HT-29 (cell line): ENCODE measurements at places on chromosomes 11 and 22. TPM values are rescaled to one million over a fixed set of nuclear protein-coding genes. Genes with fewer than 3 reads are reported as not detected.
A peak's percentile ranks its signal among the peaks of the same experiment; 100 is the strongest.

MS4A12 gene
- not detected in 2 replicates for total RNA-seq

- DNase-seq: no peak
These were observed 67.2 kb downstream of the CCDC83 start for GRCh38 chr11:85922367-85922766.

LRRC4C gene
- total RNA-seq: not detected in 2 replicates

GRCh38 chr22:44615602-44616180 is 86.3 kb upstream of the PRR5 start:
- no peak for DNase-seq

DNA sequence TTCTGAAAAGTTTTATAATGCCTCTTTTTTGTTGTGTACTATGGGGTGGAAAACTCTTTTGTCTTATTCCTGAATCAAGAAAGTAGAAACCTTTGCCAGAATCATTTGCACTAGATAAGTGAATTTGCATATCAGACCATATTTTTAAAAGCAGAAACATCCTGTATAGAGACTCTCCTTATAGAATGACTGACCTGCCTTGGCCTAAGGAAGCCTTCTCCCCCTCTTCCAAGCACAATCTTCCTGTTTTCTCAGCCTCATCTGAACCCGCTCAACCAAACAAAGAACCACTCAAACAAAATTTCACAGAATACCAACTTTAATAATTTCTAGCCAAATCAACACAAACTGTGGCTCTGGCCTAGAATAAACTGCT is 60.3 kb downstream of the SIK3 start:
- DNase-seq: no peak

DNA sequence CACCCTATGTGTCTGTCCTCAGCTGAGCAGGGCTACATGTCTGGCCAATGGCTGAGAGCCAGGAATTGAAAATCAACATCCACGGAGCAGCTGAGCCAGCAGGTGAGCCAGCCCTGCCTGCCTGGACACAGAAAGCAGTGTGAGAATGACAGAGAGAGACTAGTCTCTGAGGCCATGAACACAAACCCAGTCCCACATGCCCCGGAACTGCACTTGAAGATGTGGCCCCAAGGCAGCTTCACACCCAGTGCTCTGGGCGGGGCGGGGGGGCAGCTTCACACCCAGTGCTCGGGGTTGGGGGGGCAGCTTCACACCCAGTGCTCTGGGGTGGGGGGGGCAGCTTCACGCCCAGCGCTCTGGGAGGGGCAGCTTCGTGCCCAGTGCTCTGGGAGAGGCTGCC is 37.6 kb downstream of the TRMU start:
- no peak for DNase-seq

DNA sequence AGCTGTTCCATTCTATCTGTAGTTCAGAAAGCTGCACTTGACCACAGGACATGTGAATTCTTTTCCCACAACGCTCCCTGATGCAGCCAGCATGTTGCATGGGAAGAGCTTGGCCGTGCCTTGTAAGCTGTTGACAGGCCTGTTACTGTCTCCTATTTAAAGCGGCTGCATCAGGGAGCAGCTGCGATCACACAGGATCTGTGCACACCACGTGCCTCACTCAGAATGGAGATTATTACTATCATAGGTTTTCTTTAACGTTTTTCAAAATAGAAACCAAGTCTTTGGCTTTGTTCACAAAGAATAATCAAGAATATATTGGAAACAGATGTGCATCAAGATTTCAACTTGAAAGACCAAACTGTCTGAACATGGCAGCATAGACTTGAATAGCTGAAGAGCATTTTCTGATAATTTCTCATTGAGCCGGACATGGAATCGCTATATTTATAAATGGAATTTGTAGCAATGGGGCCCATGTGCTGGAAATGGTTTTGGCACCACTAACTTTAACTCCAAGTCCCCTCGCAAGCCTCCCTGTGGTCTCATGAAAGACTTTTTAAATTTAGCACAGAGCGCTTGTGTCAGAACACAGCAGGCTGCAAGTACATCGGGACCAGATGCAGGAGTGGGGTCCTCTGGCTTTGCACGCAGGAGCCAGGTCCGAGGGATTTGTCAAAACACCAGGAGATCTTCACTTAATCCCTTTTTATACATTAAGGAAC is 40.8 kb upstream of the MYO18B start:
- DNase-seq: no peak

GRCh38 chr11:134459246-134460061 is 47.4 kb upstream of the B3GAT1 start:
- DNase-seq: no peak

GRCh38 chr11:68213135-68213515 is at the start of gene KMT5B:
KMT5B (minus strand) TSS chr11:68213296; CDS start chr11:68190076, 23,220 bp downstream.
- no peak for DNase-seq

DNA sequence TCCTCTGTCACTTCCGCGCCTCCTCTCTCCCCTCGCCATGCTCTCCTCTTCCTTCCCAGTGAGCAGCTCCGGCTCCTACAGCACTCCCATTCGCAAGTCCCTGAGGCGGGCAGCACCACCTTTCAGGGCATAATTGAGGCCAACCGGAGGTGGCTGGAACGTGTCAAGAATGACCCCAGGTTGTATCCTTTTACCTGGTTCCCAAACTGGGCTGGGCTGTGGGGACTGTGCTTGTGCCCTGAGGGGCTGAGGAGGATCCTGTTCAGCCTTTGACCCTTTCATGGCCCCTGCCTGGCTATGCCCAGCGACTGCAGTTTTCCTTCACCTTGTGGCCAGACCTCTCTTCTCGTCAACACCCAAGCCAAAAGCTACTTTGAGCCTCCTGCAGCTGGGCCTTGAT is 84.1 kb downstream of the CEP164 start:
- DNase-seq: no peak

SIDT2 gene
- total RNA-seq: 29.5 and 44.1 TPM in 2 replicates

ACTN3 gene
- not detected in 2 replicates for total RNA-seq

EMSY gene
- 19.1 and 30.7 TPM in 2 replicates for total RNA-seq

SPON1 gene
- not detected in 2 replicates for total RNA-seq

GRCh38 chr22:41826430-41827383 is 6.2 kb upstream of the SREBF2 start:
- no peak for DNase-seq

GRCh38 chr22:41801147-41801819 is 804 bp downstream of the CCDC134 start:
- DNase-seq: peak; percentile 5

DNA sequence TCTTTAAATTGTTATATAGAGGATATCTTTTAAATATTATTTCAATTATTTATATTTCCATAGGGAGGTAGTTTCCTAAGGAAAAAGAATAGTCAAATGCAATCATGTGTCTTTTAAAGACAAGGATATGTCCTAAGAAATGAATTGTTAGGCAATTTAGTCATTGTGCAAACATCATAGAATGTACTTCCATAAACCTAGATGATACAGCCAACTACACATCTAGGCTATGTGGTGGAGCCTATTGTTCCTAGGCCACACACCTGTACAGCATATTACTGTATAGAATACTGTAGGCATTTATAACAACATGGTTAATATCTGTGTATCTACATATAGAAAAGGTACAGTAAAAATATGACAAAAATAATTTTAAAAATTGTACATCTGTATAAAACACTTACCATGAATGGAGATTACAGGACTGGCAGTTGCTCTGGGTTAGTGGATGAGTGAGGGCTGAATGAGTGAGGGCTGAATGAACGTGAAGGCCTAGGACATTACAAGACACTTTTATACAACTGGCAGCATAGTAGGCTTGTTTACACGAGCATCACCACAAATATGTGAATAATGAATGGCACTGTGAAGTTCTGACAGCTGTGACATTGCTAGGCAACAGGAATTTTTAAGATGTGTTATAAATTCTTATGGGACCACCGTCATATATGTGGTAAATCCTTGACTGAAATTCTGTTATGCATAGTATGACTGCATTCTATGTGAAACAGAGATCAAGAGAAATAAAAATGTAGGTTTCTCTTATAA is 1879.0 kb upstream of the RAG2 start:
- DNase-seq: no peak
